Osteoblast (primary cell): ENCODE measurements at places on chromosomes 7 and 10.

- no peak for DNase-seq
Measured at GRCh38 chr10:22631646-22632278, 82.6 kb downstream of the PIP4K2A start.

- DNase-seq, result no peak
Measured at GRCh38 chr10:128165536-128165935, 39.3 kb upstream of the MKI67 start.

DNA sequence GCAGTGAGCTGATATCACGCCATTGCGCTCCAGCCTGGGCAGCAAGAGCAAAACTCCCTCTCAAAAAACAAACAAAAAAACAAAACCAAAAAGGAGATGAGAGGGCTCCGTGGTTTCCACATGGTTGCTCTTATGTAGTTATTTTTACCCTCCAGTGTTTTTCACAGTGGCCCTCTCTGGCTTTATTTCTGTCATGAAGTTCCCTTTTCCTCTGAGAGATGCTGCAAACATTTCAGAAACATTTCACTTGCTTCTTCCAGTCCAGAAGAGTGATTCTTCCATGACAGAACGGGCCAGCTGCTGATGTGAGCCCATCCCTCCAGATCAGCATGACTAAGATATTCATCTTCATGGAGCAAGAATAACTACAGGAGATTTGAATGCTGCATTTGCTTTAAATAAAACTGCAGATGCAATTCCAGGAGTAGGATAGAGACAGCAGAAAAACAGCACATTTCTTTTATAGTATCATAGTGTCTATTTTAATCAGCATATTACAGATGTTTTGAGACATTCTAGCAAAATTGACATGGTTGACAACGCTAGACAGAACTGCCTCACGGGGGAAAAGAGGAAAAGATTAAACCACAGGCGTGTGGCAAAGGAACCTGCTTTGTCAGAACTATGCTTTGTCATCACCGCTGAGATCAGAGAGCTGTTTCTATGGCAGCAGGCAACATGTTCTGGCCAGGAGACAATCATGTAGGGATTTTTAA is 40.3 kb downstream of the NRCAM start:
- DNase-seq, result peak; percentile 57

DNA sequence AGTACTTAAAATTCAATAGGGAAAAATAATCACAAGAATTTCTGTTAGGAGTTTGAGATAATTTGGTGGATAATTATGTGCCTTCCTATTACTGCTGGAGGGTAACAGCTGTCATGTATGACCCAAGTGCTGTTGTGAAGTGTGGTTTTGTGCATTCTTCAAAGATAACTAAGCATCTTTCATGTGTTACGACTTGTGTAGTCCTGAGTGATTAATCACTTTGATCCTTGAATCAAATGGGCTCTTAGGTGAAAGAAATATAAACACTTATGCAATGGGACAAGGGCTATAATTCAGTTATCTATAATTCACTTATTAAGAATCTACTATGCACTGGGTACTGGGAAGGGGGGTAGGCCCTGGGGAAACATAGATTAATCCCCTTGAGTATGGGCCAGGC is 89.0 kb downstream of the CH25H start:
- DNase-seq, result peak; percentile 27

GRCh38 chr7:91685544-91685943 is 195.0 kb downstream of the MTERF1 start:
- DNase-seq, result no peak

GRCh38 chr7:5255832-5256231 is 26.9 kb upstream of the SLC29A4 start:
- DNase-seq, result no peak
